ENCODE measurements at places on chromosomes 13 and 19.
A peak's percentile ranks its signal among the peaks of the same experiment; 100 is the strongest.

DNA sequence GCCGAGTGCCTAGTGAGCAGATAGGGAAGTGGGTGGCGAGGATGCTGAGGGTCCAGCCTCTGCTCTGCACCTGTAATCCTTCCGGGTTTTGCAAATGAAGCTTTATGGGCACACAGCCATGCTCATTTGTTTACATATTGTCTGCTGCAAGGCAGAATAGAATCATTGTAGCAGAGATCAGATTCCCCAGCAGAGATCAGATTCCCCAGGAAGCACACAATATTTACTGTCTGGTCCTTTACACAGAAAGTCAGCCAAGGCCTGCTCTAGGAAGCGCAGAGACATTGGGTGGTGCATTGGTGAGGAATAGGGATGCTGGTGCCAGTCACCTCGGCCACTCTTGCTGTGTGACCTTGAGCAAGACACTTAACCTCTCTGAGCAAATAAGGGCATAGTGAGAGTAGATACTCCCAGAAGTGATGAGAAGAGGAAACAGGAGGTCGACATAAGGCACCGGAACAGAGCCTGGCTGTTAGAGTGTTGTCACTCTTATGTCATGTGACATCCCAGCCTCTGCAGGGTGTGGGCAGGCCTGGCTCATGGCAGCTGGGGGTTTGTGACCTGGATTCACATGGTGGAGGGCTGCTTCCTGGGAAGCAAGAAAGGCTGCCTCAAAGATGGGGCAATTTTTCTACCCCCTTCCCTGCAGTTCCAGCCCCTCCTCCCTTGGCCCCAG, 25.6 kb downstream of the CARM1 start:
- peak overlapping the region; percentile 16 for H3K27ac ChIP-seq
- peaks cover 18% of the 10 kb centered on the region for H3K4me1 ChIP-seq
- no peak for DNase-seq
- H3K4me3 ChIP-seq, result no peak overlapping the region

DNA sequence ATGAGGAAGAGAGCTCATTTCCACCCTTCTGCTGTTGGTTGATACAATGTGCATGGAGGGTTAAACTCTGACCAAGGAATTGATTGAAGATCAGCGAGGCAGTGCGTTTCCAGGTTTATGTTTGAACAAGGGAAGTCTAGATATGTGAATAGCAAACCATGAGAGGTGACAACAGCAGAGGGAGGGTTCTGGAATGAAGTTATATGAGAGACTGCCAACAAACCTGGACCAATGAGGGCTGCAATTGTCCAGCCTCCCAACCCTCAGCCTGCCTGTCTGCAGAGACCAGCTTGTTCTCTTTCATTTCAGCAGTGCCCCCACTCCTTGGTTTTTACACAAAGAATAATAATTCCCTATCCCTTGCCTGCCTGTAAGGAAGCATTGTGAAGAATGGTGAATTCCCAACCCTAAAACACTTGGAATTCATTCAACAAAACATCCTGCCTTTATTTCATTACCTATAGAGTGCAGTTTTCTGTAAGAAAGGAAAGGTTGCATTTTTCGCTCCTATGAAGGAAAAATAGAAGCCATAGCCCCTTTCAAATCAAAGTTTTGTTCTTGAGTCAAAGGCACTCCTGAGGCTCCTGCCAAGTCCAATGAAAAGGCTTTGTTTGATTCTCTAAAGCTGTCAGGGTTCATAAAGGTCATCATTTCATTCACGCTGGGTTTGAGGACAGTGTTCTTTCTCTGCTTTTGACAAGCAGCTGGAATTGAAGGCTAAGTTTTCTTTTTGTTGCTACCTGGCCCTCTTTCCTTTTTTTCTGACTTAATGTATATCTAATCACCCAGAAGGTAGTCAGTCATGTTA, 53.6 kb upstream of the ABCC4 start:
- peaks cover 7% of the 10 kb centered on the region for H3K36me3 ChIP-seq
- no peaks in the 10 kb centered on the region for H3K4me1 ChIP-seq
- peaks cover 39% of the 10 kb centered on the region for H3K27me3 ChIP-seq
- H3K4me3 ChIP-seq, result no peak overlapping the region
- no peak overlapping the region for H3K27ac ChIP-seq
- no peak for DNase-seq

DNA sequence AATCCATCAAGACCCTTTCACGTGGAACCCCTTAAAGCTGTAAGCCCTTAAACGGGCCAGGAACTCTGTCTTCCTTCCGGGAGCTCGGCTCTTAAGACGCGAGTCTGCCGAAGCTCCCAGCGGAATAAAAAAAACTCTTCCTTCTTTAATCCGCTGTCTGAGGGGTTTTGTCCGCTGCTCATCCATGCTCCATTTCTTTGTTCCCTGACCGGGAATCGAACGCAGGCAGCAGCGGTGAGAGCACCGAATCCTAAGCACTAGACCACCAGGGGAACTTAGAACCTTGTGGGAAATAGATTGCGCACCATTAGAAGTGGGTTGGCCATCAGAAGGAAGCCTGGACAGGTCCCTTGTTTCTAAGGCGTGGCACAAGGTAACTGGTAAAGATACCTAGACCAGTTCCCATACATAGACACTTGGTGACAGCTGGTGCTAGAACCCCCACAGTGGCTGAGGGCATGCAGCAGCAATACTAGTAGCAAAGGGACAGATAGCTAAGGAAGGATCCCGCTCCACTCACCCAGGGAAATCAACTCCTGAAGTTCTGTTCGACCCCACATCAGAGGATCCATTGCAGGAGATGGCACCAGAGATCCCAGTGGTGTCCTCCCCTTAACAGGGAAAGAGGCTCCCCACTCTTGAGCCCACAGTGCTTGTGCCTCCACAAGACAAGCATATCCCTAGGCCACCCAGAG, 1.5 kb upstream of the RGCC start:
- no peak for DNase-seq
- H3K4me1 ChIP-seq, result peaks cover 39% of the 10 kb centered on the region
- H3K4me3 ChIP-seq, result peak overlapping the region; percentile 83
- H3K27me3 ChIP-seq, result no peaks in the 10 kb centered on the region
- H3K36me3 ChIP-seq, result peaks cover 52% of the 10 kb centered on the region
- H3K27ac ChIP-seq, result peak overlapping the region; percentile 92

- H3K27me3 ChIP-seq, result peaks cover 28% of the 10 kb centered on the region
- no peak for DNase-seq
- H3K36me3 ChIP-seq, result peaks cover 5% of the 10 kb centered on the region
- H3K4me1 ChIP-seq, result no peaks in the 10 kb centered on the region
- H3K4me3 ChIP-seq, result no peak overlapping the region
- no peak overlapping the region for H3K27ac ChIP-seq
These were observed 14.6 kb downstream of the FRY start for GRCh38 chr13:32045982-32046785.

DNA sequence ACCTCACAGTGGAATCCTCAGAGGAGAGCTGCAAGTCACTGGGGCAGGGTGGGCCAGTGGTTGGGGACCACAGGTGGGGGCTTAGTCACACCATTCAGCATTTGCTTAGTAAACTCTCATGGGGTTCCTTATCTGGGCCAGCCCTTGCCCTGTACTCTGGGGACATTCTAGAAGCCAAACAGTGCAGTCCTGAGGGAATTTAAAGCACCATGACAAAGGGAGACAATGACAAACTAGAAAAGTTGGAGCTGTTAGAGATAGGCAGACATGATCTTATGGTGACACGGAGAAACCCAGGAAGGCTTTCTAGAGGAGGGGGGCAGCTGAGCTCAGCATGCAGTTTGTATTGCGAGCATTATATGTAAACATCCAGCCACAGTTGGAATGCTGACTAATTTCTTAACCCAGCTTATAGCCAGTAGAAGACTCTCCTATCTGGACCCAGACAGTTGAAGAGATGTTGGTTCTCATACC, 87.6 kb downstream of the ZNF429 start:
- H3K27me3 ChIP-seq, result no peaks in the 10 kb centered on the region
- H3K27ac ChIP-seq, result no peak overlapping the region
- no peak for DNase-seq
- no peak overlapping the region for H3K4me3 ChIP-seq
- H3K36me3 ChIP-seq, result no peaks in the 10 kb centered on the region

DNA sequence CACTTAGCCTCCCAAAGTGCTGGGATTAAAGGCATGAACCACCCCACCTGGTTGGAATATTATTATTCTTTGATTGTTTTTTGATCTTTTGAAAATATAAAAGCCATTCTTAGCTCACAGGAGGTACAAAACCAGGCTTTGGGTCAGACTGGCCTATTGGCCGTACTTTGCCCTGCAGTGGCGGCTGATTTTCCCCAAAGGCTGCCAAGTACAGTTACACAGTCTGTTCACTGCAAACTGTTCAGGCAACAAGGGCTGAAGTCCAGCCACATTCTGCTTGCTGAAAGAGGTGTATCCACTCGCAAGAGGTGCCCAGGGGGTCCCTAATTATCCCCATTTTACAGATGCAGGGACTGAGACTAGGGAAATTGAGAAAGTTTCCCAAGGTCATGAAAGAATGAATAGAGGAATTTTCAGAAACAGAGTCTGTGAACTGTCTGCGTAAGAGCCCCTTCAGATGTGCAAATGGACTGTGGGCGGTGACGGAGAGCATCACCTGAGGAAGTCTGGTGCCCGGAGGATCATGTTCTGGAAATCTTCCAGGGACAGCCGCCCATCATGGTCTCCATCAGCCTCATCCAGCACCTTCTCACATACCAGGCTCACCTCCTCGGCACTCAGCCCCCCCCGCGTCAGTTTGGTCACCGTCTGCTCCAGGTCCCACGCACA, 9.0 kb downstream of the CIB3 start:
- H3K27ac ChIP-seq, result no peak overlapping the region
- H3K27me3 ChIP-seq, result no peaks in the 10 kb centered on the region
- H3K4me1 ChIP-seq, result no peaks in the 10 kb centered on the region
- H3K36me3 ChIP-seq, result no peaks in the 10 kb centered on the region
- no peak for DNase-seq
- H3K4me3 ChIP-seq, result no peak overlapping the region

DNA sequence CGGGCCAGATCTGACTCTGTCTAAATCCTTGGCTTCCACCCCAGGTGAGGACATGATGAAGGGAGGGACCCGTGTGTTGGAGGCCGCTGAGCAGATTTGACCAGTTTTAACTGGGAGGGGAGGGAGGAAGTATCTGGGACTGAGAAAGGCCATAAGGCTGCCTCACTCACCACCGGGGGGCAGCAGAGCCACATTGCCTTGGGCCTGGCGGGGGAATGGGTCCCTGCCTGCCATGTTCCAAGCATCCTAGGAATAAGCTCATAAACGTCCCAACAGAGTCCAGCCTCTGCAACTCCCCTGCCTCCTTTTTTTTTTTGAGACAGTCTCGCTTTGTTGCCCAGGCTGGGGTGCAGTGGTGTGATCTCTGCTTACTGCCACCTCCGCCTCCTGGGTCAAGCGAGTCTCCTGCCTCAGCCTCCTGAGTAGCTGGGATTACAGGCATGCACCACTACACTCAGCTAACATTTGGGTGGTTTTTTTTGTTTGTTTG, 15.5 kb downstream of the MAST3 start:
- no peak overlapping the region for H3K27ac ChIP-seq
- peak; percentile 71 for DNase-seq
- H3K36me3 ChIP-seq, result peaks cover 14% of the 10 kb centered on the region

GRCh38 chr13:112952759-112953551, 16.1 kb upstream of the MCF2L start:
- H3K4me1 ChIP-seq, result no peaks in the 10 kb centered on the region
- peaks cover 28% of the 10 kb centered on the region for H3K27me3 ChIP-seq
- H3K36me3 ChIP-seq, result no peaks in the 10 kb centered on the region
- DNase-seq, result no peak
- H3K4me3 ChIP-seq, result no peak overlapping the region

DNA sequence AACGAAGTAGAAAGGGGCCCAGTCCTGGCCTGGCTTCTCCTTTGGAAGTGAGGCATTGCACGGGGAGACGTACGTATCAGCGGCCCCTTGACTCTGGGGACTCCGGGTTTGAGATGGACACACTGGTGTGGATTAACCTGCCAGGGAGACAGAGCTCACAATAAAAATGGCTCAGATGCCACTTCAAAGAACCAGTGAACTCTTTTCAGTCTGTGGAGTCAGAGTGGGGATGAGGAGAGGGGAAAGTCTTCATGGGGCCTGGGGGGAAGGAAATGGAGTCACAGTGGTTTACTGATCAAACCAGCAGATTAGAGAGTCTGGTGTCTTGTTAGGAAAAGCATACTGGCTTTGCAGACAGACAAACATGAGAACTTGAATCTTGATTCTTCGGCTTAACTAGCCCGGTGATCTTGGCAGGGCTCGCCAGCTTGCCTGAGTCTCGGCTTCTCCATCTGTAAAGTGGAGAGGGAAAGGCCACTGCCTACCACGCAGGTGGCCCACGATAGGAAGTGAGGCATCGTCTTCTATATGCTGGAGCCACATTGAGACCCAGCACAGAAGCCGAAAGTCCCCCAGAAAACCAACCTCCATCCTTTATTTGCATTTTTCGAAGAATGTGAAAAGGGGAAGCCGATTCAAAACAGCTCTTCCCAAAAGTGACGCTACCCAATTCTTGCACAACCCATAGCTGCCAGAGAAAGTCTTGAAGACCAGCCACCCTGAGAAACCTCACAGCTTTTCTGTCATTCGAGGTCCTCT, at the start of gene FFAR1:
TSS of gene FFAR1 (plus strand) at position 732 of the 759 bp plus-strand sequence. CDS start 3,650 bp downstream, outside the sequence.
- DNase-seq, result peak; percentile 30
- peaks cover 57% of the 10 kb centered on the region for H3K27me3 ChIP-seq
- peak within 1 kb of the TSS; percentile 57 for H3K27ac ChIP-seq
- peaks cover 22% of the 10 kb centered on the region for H3K36me3 ChIP-seq
- peaks cover 23% of the 10 kb centered on the region for H3K4me1 ChIP-seq

- peaks cover 27% of the 10 kb centered on the region for H3K27me3 ChIP-seq
- H3K4me1 ChIP-seq, result peaks cover 8% of the 10 kb centered on the region
- DNase-seq, result no peak
- H3K4me3 ChIP-seq, result no peak overlapping the region
These were observed 13.8 kb upstream of the CEACAM16 start for GRCh38 chr19:44684892-44685863.

DNA sequence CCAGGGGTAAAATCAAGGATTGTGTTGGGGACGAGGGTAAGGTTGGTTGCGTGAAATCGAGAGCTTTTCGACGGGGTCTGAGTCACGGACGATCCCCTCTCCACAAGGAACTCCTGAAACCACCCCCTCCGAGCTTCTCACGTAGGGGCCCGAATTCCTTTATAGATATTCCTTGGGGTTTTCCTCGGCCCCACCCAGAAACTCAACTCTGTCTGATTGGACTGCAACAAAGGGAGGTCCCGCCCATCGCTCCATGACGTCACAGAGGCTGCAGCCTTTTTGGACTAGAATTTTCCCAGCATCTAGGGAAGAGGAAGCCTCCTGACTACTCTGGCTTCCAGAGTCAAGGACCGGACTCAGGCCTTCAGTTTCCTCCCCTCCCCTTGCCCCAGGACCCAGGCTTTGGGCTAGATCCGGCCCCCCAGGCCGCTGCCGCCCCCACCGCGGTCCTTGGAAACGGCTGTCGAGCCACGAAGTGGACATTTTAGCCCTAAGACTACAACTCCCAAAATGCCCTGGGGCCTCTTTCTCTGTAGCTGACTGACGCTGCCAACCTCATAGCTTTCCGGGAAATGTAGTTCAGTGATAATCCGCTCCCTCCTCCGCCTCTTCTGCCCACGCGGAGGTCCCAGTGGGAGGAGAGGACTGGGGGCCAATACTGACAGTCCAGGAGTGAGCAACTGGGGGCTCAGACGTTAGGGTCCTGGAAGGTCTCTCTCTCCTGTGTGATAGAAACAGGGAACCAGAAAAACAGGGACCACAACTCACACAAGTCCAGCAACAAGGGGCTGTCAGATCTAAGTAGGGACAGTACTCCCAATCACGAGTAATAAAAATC, at the start of gene IZUMO1:
TSS of gene IZUMO1 (minus strand) at position 172 of the 838 bp plus-strand sequence. CDS start 1,050 bp downstream, outside the sequence.
- H3K4me1 ChIP-seq, result peaks cover 6% of the 10 kb centered on the region
- peaks cover 3% of the 10 kb centered on the region for H3K36me3 ChIP-seq
- no peak within 1 kb of the TSS for H3K4me3 ChIP-seq
- H3K27me3 ChIP-seq, result peaks cover 25% of the 10 kb centered on the region
